NT2/D1 (cell line): ENCODE measurements at places on chromosomes 4 and X.

- no peak for DNase-seq
Observed at GRCh38 chr4:182886205-182886604, 31.0 kb downstream of the DCTD start.

GRCh38 chr4:128848461-128848860, 39.0 kb downstream of the JADE1 start:
- no peak for DNase-seq

DNA sequence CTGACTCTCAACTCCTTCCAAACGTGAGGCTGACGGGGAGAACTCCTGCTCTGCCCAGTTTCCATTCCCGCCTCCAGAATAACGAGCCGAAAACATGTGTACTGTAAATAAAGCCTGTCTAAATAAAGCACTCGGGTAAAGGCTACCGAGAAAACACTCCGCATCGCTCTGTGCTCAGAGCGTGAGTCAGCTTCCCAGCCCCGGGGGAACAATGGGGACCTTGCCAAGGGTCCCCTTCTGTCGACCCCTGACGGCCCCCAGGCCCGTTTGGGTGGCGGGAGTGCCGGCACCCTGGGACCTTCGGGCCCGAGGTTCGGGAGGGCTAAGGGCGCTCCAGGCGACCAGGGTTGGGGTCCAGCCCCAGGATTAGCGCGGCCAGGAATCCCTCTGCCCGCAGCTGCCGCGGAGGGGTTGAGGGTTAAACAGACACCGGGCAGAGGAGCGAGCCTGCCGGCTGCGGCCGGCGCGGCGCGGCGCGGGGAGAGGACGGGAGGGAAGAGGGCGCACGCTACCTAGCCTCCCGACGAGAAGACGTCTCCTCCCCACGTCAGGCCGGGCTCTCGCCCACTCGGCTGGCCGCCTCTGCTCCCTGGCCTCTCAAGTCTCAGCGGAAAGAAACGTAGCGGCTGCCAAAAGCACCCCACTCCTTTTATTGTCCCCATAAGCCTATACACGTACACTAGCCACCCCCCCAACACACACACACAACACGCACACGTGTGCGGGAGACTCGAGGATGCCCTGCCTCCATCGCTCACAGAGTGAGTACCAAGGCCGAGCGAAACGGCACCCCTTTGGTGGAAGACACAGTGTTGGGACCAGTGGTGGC, 85.5 kb downstream of the BCOR start:
- DNase-seq, result no peak

DNA sequence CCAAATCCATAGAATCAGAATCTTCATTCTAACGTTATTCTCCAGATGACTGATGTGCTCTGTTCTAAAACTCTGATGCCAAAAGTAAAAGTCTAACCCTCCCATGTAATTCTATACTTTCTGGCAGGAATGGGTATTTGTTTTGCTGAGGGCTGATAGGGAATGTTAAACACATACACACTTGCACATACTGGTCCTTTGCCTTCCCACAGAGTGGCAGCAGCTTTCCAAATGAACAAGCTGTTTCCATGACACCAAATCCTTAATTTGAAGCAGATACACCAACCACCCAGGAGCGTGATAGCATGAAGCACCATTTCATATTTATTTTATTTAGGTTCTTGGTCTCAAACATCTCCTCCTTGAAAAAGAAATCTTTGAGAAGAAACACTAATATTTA, 155.5 kb upstream of the PRDX4 start:
- no peak for DNase-seq

DNA sequence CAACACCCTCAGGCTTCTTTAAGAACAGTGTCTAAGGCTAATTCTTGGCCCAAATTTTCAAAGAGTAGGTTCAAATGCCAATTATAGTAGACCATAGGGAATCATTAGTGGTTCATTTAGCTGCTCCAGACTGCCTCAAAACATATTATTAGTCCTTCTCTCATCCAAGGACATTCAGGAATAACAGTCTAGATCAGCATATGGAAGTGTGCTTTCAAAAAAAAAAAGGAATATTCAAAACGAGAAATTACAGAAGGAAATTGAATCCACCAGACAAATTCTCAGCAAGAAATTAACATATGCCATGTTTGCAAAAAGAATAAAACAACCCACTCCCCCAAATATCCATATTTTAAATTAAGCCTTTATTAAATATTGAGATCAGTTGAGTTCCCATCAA, 293.1 kb downstream of the SMARCA1 start:
- no peak for DNase-seq

DNA sequence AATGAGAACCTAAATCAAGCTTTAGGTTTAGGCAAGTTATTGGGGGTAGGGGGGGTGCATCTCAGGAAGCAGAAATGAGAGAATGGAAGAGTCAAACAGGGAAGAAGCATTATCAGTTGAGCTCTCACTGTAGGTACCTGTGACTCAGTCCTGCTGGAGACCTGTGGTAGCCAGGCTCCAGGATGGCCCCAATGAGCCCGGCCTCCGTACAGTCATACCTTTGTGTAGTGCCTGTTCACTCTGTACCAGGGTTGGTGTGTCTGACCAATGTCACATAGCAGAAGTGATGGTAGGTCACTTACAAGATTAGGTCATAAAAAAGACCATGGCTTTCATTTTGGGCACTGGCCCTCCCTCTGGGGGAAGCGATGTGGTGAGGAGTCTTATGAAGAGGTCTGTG, 45.3 kb upstream of the NMU start:
- no peak for DNase-seq

DNA sequence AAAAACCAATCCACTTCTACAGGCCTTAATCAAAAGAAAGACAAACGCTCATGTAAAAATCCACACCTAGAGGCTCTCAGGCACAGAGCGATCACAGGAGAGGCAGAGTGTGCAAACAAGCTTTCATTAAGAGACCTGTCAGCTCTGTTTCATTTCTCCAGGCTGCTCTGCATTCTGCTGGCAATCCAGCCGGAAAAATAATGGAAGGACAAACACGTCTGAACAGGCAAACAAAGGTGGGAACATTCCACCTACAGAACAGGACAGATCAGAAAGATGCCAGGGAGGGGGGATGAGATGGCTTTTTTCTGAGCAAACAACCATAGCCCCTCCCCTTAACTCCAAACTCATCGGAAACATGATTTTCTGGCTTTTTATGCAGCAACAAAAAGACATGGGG, 9.7 kb downstream of the SOD3 start:
- no peak for DNase-seq

DNA sequence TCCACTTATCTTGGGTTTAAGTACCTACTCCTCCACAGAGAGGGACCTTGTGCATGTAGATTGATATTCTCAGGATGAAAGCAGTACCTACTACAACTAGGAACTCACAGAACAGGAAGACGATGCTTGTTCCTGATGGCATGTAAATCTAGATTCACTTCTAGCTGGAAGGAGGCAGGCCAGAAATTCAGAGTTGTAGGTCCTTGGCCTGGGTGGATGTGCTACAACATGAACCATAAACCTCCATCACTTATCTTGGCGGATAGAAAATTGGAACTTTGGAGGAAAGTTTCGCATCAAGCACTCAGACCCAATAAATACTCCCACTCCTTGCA, 9.3 kb upstream of the SMIM20 start:
- no peak for DNase-seq

DNA sequence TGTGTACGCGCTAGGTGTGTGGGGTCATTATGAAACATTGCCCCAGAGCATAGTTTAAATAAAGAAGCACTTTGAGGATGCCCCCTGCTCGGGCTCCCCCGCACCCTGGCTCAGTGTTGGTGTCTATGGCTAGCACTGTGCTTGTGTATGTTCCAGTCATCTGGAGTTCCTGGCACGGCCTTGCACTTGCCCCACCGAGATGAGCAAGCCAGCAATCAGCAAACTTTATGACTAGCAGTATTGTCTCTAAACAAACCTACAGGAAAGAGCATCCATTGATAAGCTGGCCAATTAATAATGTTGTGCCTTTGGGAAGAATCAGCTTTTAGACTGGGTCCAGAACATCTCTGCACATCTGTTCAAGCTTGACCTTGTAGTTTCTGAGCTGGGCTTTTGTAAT, 707 bp upstream of the SHROOM4 start:
- DNase-seq, result no peak

DNA sequence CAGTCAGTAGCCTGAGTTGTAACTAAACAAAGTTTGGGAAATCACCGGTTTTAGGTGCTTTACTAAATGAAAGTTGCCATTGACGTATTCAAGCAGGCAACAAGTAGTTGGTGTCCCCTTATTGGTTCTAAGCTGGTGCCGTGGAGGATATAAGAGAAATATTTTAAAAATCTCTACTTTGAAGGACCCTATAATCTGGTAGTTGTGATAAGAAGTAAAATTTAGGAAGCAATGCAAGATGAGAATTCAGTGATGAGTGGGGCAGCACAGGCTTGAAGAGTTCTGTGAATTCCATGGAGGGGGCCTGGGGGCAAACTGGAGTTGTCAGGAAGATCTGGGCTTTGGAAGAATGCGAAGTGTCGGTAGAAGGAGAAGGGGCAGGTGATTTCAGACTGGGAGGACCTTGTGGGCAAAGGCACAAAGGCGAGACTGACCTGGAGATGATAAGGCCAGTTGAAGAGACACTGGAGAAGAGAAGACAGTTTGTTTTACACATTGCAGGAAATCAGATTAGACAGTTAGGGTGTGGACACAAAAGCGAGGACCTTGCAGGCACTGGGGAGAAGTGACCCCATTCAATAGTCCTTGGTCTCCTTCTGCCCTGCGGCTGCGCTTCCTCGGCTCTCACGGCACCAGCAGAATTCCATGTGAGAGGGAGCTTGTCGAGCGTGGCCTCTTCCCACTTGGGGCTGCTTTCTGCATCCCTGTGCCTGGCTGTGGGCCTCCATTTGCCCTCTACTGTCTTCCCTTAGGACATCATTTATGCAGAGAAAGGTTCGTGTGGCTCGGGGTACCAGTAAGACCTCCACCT, 1.3 kb downstream of the RHOH start:
- no peak for DNase-seq

- no peak for DNase-seq
Observed at GRCh38 chr4:102862016-102862415, 6.8 kb upstream of the CISD2 start.

DNA sequence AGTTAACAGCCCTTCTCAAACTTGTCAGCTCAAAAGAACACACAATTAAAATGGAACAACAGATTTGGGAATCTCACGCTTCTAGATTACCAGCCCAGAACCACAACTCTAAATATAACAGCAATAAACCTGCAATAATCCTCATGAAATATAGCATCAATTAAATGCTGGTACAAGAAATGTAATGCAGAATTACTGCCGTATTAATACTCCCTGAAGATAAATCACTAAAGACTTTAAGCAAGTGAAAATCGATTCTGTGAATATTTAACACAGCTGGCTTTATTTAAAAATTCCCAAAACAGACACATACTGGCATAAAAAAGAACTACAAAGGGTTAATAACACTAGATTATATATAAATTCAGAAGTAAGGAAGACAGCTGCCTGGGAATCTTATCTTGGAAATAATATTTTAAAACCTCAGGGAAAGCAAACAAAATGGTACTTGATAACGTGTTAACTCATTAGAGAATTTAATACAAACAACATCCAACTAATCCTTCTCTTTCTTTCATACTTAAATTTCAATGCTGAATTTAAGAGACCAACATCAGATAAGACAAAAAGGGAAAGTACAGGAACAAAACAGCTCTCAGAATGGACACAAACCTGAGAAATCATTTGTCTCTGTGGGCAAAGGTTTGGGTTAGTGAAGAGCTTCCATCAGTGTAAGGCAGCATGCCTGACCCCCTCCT, 34.7 kb downstream of the APBB2 start:
- no peak for DNase-seq

GRCh38 chrX:33211356-33212260, at the start of gene DMD:
Gene DMD, minus strand, starts transcription at chrX:33211549. Its CDS starts 237 bp downstream, at chrX:33211312.
- no peak for DNase-seq

DNA sequence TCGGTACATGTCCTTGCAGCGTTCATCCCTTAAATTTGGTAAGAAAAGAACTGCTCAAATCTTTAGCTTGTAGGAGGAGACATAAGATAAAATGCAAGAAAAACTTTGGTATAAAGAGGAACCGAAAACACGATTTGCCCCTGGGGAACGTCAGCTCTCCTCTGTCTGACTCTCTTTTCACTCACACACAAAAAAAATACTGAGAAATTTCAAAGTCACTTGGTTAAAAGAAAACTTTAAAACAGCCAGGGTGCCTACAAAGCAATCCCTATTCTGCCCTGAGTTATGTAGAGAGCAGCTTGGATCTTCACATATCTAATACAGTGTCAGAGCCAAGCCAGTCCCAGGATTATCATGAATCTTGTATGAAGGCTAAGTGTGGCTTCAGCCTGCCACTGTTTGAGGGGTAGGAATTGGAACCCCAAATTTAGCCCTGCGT, 248.5 kb upstream of the CXXC4 start:
- no peak for DNase-seq

GRCh38 chr4:118743867-118744266, 58.7 kb downstream of the METTL14 start:
- no peak for DNase-seq

DNA sequence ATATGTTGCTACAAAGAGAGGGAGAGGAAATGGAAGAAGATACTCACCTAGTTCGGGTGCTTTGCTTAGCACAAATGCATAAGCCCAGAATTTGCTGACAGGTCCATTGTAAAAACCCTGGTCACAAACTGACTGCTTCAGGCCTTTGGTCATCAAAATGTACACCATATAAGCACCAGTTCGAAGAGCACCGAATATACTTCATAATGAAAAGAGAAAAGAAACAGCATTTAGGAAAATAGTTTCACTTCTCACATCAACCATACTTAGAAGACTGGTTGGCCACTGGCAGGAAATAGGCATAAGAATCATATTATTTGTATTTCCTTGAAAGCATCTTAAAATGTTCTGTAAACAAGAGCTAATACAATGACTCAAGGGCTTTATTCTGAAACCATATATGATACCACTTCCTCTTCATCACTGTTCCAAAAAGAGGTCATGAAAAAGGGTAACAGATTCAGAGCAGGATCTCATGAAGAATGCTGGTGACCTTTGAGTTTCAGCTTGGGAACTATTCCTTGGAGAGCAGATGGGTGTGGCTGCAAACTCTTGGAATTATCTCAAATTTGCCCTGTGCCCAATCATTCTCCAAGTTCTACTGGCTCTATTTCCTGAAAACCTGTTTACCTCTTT, 138.7 kb downstream of the ELOVL6 start:
- no peak for DNase-seq

DNA sequence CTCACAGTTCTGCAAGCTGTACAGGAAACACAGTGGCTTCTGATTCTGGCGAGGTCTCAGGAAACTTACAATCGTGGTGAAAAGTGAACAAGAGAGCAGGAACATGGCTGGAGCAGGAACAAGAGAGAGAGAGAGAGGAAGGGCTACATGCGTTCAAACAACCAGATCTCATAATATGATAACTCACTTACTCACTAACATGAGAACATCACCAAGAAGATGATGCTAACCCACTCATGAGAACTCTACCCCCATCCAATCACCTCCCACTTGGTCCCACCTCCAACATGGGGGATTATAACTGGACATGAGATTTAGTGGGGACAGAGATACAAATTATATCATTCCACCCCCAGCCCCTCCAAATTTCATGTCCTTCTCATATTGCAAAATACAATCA, 9.8 kb upstream of the TLR1 start:
- DNase-seq, result no peak

GRCh38 chrX:150362599-150363481, at the start of gene MAMLD1:
Gene MAMLD1, plus strand, starts transcription at chrX:150363317. Its CDS starts 82,200 bp downstream, at chrX:150445517.
- DNase-seq, result no peak

GRCh38 chrX:7318241-7318640, 170.3 kb upstream of the PUDP start:
- DNase-seq, result no peak

- no peak for DNase-seq
Observed at GRCh38 chrX:101408532-101408841, 465 bp downstream of the HNRNPH2 start.
